ENCODE measurements at places on chromosomes 4 and X. TPM values are rescaled to one million over a fixed set of nuclear protein-coding genes. Genes with fewer than 3 reads are reported as not detected.

Gene CAMK2D
- 35.1 TPM for total RNA-seq

Gene NR3C2
- 5.2 TPM for total RNA-seq

Gene ATP2B3
- total RNA-seq, result 0.83 TPM

Gene RAI2
- 1.8 TPM for total RNA-seq

Gene TENM3
- total RNA-seq, result 106 TPM

Gene F8A2
- total RNA-seq, result not detected

GRCh38 chrX:40867352-40867751 is 132.0 kb upstream of the MED14 start:
- no peaks in the 10 kb centered on the region for H3K27me3 ChIP-seq
- H3K4me1 ChIP-seq, result peaks cover 21% of the 10 kb centered on the region
- H3K36me3 ChIP-seq, result peaks cover 4% of the 10 kb centered on the region

DNA sequence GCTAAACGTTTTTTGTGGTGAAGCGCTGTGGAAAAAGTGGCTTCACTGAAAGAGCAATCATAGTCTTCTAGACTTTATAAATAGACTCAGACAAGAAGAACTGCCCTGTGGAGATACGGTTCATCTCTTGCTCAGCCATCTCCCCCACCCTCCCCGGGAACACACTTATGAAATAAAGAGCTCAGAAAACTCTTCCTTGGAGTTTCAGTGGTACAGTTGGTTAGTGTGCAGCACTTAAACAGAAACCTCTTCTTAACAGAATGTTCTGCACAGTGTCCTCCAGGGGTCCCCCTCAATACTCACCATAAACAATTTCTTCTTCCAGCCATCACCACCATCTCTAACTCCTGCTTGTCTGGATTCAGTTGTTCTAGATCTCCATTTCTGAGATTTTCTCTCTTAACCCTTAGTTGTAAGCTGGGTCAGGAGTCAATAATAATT is 313.0 kb downstream of the ARHGAP10 start:
- H3K27ac ChIP-seq, result no peak overlapping the region
- peaks cover 3% of the 10 kb centered on the region for H3K36me3 ChIP-seq
- H3K4me1 ChIP-seq, result peaks cover 15% of the 10 kb centered on the region
- no peak for DNase-seq

- H3K36me3 ChIP-seq, result peaks cover 11% of the 10 kb centered on the region
- H3K27ac ChIP-seq, result no peak overlapping the region
- no peak for DNase-seq
- H3K4me3 ChIP-seq, result no peak overlapping the region
- peaks cover 1% of the 10 kb centered on the region for H3K4me1 ChIP-seq
These were observed 566.3 kb downstream of the IL15 start for GRCh38 chr4:142202404-142203332.

- H3K27ac ChIP-seq, result no peak overlapping the region
- peaks cover 8% of the 10 kb centered on the region for H3K4me1 ChIP-seq
- DNase-seq, result no peak
- H3K27me3 ChIP-seq, result no peaks in the 10 kb centered on the region
These were observed 116.7 kb downstream of the UBE2K start for GRCh38 chr4:39814403-39815185.

DNA sequence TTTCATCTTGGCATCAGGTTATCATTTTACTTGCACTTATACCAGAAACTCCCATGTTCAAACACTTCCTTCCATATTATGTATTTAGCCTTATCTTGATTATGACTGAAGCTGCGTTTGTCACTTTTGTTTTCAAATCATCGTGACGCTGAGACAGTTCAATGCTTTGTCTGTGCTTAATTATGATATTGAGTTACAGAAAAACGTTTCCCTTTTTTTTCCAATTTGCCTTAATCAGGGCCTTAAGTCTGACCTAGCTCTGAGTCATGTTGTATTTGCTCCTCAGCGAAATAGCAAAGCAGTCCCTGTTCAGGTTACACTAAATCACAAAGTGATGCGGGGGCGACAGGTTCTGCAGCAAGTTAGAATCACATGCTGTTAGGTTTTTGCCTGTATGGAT is 254.7 kb downstream of the AFF2 start:
- H3K27ac ChIP-seq, result no peak overlapping the region
- H3K36me3 ChIP-seq, result no peaks in the 10 kb centered on the region
- no peaks in the 10 kb centered on the region for H3K4me1 ChIP-seq
- H3K4me3 ChIP-seq, result no peak overlapping the region
- no peaks in the 10 kb centered on the region for H3K27me3 ChIP-seq

GRCh38 chr4:171441300-171441941 is 371.8 kb upstream of the GALNTL6 start:
- peaks cover 10% of the 10 kb centered on the region for H3K4me1 ChIP-seq
- no peaks in the 10 kb centered on the region for H3K36me3 ChIP-seq
- no peak overlapping the region for H3K27ac ChIP-seq
- H3K4me3 ChIP-seq, result no peak overlapping the region
- no peaks in the 10 kb centered on the region for H3K27me3 ChIP-seq

GRCh38 chr4:110364911-110365520 is 110.9 kb upstream of the ENPEP start:
- no peak overlapping the region for H3K4me3 ChIP-seq
- H3K4me1 ChIP-seq, result peaks cover 15% of the 10 kb centered on the region
- H3K27me3 ChIP-seq, result no peaks in the 10 kb centered on the region
- DNase-seq, result no peak

GRCh38 chr4:73917081-73917501 is 47.9 kb downstream of the CXCL1 start:
- no peak overlapping the region for H3K4me3 ChIP-seq
- peaks cover 2% of the 10 kb centered on the region for H3K4me1 ChIP-seq
- H3K27me3 ChIP-seq, result peaks cover 2% of the 10 kb centered on the region
- H3K36me3 ChIP-seq, result no peaks in the 10 kb centered on the region

GRCh38 chr4:118398226-118399090 is 45.7 kb upstream of the PRSS12 start:
- H3K4me3 ChIP-seq, result no peak overlapping the region
- H3K27ac ChIP-seq, result peak overlapping the region; percentile 92
- H3K27me3 ChIP-seq, result no peaks in the 10 kb centered on the region

- DNase-seq, result no peak
- no peaks in the 10 kb centered on the region for H3K27me3 ChIP-seq
- H3K27ac ChIP-seq, result no peak overlapping the region
- H3K36me3 ChIP-seq, result no peaks in the 10 kb centered on the region
These were observed 56.3 kb upstream of the LNX1 start for GRCh38 chr4:53647547-53647946.

DNA sequence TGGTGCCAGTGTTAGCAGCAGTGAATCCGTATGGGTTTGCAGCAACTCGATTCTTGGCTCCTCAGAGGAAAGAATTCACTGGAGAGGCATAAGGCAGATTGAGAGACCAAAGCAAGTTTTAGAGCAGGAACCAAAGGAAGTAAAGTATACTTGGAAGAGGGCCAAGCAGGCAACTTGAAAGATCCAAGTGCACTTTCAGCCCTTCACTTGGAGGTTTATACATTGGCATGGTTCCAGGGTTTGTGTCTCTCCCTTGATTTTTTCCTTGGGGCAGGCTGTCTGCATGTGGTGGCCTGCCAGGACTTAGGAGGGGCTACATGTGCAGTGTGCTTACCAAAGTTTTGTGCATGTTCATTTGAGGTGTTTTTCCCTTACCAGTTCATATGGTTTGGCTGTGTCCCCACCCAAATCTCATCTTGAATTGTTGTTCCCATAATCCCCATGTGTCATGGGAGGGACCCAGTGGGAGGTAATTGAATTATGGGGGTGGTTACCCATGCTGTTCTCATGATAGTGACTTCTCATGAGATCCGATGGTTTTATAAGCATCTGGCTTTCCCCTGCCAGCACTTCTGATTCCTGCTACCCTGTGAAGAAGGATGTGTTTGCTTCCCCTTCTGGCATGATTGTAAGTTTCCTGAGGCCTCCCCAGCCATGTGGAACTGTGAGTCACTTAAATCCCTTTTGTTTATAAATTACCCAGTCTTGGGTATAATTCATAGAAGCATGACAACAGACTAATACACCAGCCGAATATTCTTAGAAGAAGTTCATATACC is 86.2 kb upstream of the TSPAN5 start:
- peaks cover 23% of the 10 kb centered on the region for H3K4me1 ChIP-seq
- H3K27me3 ChIP-seq, result no peaks in the 10 kb centered on the region
- H3K4me3 ChIP-seq, result no peak overlapping the region
- DNase-seq, result no peak

- peak overlapping the region; percentile 3 for H3K4me3 ChIP-seq
- H3K27ac ChIP-seq, result peak overlapping the region; percentile 93
- peaks cover 10% of the 10 kb centered on the region for H3K36me3 ChIP-seq
- no peak for DNase-seq
- no peaks in the 10 kb centered on the region for H3K27me3 ChIP-seq
- H3K4me1 ChIP-seq, result peaks cover 37% of the 10 kb centered on the region
These were observed 54.0 kb upstream of the ZCCHC13 start for GRCh38 chrX:74249963-74250362.
